NCI-H1436 treated with DMSO at 0.1 percent for 48 hours (cell line): ENCODE measurements at places on chromosomes 1 and 21.

GRCh38 chr21:25079053-25079452 lies 528.2 kb downstream of the MRPL39 start:
- no peak for DNase-seq

DNA sequence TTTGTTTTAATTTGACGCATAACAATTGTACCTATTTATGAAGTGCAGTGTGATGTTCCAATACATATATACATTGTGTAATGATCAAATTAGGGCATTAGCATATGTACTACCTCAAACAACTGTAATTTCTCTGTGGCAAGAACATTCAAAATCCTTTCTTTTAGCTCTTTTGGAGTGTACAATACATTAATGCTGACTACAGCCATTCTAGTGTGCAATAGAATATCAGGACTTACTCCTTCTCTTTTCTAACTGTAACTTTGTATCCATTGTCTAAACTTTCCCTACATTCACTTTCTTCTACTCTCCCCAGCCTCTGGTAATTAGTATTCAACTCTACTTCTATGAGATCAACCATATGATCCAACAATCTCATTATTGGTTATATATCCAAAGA lies 1177.4 kb downstream of the KCNT2 start:
- no peak for DNase-seq

DNA sequence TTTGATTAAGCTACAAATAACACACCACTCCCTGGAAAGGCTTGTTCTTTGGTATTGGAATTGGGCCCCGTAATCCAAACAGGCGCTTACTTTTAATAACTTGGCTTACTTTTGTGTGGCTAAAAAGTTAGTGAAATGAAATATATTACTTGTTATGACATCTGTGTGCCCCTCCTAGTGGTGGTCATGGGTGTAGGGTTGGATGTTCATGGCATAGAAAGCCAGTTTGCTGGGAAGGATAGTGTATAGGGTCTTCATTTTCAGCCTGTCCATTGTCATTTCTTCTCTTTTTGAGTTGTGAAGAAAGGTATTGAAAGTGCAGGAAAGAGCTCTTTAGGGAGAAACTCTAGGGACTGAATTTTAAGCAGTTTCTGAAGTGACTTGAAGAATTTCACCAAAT lies 5.9 kb downstream of the CDC14A start:
- no peak for DNase-seq

DNA sequence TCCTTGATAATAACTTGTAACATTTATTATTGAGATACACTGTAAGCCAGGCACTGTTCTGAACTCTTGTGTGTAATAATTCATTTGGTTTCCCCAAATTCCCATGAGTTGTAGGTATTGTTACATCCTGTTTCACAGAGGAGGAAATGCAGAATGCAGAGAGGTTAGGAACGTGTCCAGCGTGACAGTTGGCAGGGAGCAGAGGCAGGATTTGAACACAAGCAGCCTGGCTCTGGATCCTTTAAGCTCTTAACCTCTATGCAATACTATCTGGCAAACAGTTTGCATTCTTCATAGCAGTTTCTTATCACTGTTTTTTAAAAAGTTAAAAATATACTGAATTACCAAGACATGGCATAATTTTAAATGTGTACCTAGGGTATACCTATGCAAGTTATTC lies 30.5 kb downstream of the EEIG2 start:
- DNase-seq: no peak

GRCh38 chr1:212450331-212450881 lies 17.7 kb downstream of the NENF start:
- no peak for DNase-seq

GRCh38 chr1:153976819-153977249 lies 640 bp downstream of the JTB start:
- DNase-seq: no peak

GRCh38 chr1:119964673-119965363 lies 68.5 kb upstream of the ADAM30 start:
- DNase-seq: no peak

- DNase-seq: no peak
Measured at GRCh38 chr1:156746406-156746727, 5.1 kb downstream of the HDGF start.

DNA sequence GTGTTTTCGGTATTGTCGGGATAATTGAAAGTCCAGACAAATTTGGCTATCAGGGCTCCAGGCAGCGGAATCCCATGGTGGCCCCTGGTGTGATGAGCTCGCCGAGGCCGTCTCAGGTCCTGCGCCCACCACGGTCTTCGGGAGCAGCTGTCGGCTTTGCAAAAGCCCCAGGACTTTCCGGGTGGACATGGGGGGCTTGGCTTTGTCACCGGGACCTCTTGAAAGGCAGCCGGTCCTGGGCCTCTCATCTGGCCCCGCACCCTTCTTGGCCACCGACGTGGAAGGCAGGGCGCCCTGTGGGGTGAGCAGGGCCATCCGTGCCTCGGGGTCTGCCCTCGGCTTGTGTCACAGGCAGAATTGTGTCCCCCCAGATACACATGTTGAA lies 87.1 kb upstream of the ACTRT2 start:
- DNase-seq: no peak

- DNase-seq: no peak
Measured at GRCh38 chr1:113456967-113457366, 66.7 kb downstream of the MAGI3 start.

DNA sequence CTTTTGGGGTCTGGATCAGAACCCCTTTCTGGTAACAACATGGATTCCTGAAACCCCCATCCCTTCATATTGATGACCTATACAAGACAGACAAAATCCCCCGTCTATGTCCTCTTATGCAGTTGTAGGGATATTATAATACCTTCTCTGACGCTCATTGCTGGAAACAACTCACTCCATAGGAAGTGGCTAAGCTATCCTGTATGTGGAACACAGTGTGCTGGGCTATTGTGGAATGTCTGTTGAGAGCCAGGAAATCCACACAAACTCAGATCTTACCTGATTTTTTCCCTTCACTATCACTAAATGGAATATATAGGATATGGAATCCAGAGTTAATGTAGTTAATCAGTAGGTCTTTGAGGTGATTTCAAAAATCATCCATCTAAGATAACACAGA lies 17.7 kb upstream of the PIK3R3 start:
- DNase-seq: no peak

DNA sequence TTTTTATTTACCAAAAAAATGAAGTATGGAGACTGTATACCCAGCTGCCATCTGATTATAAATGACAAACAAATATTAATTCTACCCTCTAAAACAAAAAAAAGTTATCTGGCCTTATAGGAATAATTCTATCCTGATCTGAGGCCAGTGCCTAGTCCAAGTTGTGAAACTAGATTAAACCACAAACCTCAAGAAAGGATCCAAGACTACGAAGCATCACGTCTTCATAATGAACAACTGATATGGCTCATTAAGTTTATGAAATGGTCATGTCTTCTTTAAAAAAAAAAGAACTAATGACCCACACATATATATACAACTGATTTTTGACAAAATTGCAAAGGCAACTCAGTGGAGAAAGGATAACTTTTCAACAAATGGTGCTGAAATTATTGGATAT lies 32.4 kb upstream of the CTTNBP2NL start:
- DNase-seq: no peak

GRCh38 chr21:37450445-37450941 lies 83.9 kb downstream of the DYRK1A start:
- DNase-seq: no peak

GRCh38 chr21:16577975-16578374 lies 848.2 kb downstream of the USP25 start:
- no peak for DNase-seq

GRCh38 chr1:5751833-5752745 lies 240.1 kb downstream of the NPHP4 start:
- DNase-seq: no peak

GRCh38 chr1:11338284-11338924 lies 65.4 kb downstream of the UBIAD1 start:
- DNase-seq: no peak

DNA sequence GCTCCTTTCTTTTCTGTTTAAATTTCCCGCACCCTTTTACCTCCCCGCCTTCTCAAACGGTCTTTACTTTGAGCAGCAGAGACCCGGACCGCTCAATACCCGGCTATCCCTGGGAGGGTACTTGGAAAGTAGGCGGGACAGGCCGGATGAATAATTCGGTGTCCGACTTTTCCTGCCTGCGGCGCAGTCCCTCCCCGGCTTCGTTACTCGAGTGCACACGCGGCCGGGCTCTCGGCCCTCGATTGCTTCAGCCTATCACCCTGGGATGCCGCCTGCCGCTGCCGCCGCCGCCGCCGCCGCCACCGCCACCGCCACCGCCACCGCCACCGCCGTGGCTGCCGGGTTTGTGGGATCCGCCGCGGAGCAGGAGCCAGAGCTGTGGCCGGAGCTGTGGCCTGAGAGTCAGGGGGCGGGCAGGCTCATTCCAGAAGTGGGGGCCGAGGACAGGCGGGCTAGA lies 382 bp upstream of the RASAL2 start:
- DNase-seq: peak; percentile 90

DNA sequence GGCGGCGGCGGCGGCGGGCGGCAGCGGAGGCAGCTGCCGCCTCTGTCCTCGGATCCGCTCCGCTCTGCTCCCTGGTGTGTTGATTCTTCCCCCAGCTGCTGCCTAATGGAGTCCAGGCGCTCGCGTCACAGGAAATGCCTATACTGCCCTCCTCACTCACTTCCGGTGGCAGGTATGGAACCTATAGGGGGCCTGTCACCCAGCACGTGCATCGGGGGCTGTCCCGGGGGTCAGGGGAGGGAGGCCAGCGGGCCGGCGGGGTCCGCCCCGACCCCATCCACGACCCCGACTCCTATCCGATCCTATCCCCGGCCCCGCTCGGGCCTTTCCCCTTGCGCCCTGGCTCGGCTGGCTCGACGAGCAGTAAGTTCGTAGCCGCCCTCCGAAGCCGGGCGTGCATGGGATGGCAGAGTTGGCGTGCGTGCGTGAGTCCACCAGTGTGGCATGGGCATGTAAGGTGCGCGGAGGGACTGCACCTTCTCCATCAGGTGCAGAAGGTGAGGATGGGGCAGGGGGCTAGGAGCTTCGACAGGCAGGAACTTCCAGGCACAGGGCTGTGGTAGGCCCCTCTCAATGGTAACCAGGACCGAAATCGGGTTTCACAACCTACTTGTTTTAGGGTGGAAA lies at the start of gene WDR26:
WDR26 (minus strand) TSS at position 107 of the 627 bp plus-strand sequence.
- no peak for DNase-seq

- no peak for DNase-seq
Measured at GRCh38 chr1:148158341-148159003, 6.4 kb upstream of the NBPF11 start.

- DNase-seq: no peak
Measured at GRCh38 chr21:26883768-26884167, 38.6 kb upstream of the ADAMTS1 start.

- no peak for DNase-seq
Measured at GRCh38 chr1:18333220-18333619, 147.5 kb upstream of the KLHDC7A start.

DNA sequence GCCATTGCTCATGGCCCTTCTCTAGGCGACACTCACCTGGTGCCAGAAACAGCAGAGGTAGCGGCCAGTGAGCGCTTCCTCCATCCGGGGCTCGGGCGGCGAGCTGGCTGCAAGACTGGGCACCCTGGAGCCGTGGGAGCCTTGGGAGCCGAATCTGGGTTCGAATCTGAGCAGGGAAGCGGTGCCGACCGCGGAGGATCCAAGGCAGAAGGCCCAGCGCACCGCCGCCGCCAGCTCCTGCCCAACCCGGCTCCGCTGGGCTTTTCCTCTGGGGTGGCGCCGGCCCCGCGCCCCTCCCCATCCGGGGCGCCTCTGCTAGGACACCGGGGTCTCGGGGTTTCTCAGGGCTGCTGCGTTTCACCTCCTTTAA lies 1.7 kb upstream of the PRDM16 start:
- no peak for DNase-seq

DNA sequence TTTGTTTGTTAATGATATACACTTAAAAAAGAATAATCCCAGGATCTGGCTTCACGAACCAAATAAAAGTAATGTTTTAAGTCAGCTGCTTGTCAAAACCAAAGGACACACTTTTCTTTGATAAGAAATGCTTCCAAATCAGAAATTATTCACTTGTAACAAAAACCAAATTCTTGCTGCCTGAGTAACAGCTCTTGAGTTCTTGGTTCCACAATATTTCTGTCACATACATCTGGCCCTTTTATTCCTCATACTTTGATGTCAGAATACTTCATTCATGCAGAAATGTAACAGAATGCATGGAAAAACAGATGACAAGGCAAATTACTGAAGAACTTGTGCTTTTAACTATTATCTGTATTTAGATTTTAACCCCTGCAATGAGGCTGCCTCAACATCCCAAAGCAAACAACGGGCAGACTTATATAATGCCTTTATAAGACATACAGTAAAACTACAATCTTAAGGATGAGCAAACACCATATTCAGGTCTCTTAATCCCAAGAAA lies 1.5 kb downstream of the VAMP4 start:
- no peak for DNase-seq

- DNase-seq: no peak
Measured at GRCh38 chr1:44839576-44839975, 3.5 kb downstream of the PTCH2 start.

GRCh38 chr1:3525551-3526482 lies 71.4 kb downstream of the ARHGEF16 start:
- DNase-seq: no peak

DNA sequence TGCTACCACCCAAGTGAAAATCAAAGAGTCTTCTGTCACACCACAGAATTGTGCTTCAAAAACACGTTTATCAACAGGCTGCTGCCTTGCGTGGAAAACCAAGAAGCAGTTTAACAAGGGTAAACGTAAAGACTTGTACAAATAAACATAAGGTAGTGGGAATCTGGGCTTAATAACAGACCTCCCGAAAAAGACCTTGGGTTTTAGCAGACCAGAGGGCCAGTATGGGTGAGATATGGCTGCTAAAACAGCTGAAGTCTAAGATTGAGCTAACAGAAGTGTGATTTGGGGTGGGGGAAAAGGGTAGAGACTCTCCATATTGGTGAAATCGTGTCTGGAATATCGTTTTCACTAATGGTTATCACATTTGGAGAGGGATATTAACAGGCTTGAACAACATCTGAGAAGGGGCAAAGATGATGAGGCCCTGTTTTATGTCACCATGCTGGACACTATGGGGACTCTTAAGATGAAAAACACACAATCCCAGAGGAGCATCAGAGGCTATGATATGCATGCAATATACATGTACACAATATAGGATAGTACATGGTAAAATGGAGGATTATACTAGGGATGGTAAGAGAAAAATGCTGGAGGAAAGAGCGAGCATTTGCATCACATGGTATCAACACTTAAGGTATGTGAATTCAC lies 1.4 kb downstream of the MOV10 start:
- no peak for DNase-seq

DNA sequence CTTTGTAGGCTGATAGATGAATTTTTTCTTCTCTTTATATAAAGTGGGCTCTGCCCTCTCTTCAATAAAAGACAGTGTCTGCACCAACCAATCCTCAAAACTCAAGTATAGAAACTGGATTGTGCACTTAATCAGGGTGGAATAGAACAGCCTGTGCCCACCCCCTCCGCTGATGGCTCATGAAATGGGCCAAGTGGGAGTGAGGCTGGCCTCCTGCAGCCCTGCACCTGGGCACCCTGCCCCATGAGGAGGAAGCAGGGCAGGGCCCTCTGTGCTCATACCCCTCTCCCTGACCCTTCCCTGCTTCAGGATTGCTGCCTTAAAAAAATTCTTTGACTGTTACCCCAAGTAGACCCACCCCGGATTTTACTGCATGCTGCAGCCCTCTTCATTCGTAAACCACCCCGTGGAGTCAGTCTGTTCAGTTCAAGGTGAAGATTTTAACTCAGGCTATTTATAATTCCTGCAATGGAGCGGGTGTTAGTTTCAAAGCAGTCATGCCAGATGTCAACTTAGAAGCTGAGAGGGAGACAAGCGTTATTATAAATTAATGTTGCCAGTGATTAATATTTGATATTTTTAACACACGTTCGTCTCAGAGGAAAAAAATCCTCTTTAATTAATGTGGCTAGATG lies 15.8 kb downstream of the PROK1 start:
- no peak for DNase-seq
